ENCODE measurements at places on chromosomes 1 and 21.

- no peak for DNase-seq
These were observed 17.1 kb downstream of the KIF17 start for GRCh38 chr1:20700636-20701215.

DNA sequence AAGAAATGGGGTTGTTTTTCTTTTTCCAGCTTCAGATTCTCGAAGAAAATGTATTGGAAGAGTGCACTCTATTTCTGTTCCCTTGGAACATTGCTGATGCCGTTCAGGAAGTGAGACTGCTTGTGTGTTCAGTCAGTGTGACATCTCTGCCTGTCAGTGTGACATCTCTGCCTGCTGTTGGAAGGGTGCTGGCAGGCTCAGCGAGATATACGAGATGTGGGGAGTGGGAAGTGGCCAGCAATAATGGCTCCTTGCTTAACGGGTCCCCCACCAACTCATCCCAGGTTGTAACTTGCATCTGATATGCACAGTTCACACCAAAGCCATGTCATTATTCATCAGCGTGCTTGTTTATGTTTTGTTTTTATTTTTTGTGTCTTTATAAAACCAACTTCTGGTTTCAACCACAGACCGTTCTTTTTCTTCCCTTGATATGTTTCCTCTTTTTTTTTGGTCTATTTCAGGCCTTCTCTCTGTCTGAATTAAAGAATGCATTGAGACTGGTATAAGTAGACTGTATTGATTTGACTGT lies 145.4 kb downstream of the GALNT2 start:
- no peak for DNase-seq

DNA sequence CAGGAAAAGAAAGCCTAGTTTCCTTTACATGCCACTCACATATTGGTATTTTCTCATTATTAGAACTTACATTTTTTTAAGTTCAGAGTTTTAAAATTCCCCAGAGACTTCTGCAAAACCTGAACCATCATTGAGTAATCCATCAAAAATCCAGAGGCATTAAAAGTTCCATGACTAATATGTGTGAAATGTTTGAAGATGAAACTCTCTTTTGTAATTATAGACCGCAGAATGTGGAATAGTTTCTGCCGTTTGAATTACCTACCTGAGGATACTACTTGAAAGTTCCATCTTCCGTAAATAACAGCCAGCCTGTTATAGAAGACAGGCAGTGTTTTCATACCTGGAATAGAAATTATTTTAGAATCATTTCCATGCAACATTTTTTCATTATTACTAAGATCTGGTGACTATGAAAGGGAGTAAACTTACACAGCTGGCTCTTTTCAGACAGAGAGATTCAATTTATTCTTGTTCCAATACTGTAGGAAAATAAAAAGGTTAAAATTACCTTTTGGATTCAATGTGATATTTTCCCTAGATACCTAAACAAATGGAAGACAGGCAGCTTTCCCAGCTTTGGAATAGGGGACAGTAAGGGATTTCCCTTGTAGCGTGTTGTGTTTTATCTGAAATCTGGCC lies 131.4 kb downstream of the ST6GALNAC5 start:
- no peak for DNase-seq

DNA sequence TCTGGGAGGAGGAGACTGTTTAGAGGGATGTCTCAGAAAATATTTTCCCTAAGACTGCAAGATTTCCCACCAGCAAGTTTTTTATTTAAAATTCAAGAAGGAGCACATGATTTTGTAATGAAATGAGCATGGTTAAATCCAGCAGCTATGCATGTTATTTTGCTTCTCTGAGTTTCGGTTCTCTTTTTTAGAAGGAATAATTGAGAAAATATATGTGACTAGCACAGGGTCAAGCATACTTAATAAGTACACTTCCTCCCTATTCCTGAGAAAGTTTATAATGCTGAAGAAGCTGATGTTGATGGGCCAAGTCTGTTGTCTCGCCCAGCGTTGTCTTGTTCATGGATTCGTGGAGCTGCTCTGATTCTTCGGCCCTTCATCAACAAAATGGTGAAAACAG lies 51.2 kb downstream of the EXO1 start:
- DNase-seq, result no peak

- no peak for DNase-seq
These were observed 4.3 kb downstream of the TSPAN2 start for GRCh38 chr1:115084902-115085511.

- DNase-seq, result no peak
These were observed 288.7 kb upstream of the NRIP1 start for GRCh38 chr21:15353546-15353945.

DNA sequence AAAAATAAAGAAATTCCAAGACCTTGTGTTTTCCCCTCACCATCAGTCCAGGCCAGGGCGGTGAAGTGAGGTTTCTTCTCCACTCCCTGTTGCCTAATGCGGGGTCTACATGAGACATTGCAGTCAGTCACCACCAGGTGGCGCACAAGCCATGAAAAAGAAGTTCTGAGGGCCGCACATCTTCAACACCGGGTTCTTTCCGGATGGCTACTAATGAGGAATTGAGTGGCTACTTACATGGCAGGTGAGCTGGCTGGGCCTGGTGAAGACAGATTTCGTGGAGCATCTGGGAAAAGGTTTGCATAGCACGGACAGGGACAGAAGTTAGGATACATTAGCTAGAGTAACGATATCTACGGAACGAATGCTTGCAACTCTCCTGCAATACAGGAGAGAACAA lies 15.8 kb upstream of the S100A11 start:
- DNase-seq, result no peak

GRCh38 chr1:171134204-171134923 lies 43.7 kb downstream of the FMO3 start:
- DNase-seq, result no peak

All from NCI-H2081 treated with DMSO at 0.1 percent for 48 hours (cell line).